NCI-H1092 (cell line): ENCODE measurements at places on chromosomes 5 and 9.

- DNase-seq: no peak
These were observed 77.5 kb downstream of the HSPA4 start for GRCh38 chr5:133129289-133129688.

DNA sequence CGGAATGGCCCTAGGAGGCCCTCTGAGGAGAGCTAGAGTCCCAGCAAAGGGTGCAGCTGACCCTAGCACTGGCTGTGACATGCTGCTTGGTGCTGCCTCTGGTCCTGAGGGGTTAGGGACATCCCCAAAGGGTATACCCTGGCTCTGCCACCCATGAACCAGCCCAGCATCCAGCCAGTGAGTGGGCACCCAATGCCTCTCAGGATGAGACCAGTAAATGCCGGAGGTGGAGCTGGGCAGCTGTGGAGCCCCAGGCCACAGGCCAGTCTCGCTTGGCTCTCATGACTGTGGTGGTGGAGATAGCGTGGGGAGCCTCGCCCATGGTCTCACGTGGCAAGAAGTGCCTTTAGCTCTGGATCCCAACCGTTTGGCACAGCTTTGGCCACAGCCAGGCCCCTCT lies 3.7 kb upstream of the CEL start:
- no peak for DNase-seq

DNA sequence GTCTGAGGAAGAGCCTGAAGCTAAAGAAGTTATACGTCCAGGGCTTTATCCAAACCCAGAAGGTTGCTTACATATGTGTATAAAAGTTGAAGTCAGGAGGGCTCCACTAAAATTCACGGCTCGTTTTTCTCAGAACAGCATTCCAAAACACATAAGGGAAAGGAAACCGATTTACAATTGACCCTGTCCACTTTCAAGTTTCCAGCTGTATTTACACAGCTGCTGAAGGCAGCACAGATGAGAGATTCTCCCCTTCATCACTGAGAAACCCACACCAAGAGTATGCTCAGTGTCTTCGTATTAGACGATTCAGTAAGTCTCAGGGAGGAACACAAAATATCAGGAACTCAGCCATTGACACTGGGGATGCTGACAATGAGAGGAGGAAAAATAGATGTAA lies 5.9 kb upstream of the NREP start:
- no peak for DNase-seq

GRCh38 chr5:132058646-132059042 lies 1.8 kb upstream of the IL3 start:
- DNase-seq: no peak

DNA sequence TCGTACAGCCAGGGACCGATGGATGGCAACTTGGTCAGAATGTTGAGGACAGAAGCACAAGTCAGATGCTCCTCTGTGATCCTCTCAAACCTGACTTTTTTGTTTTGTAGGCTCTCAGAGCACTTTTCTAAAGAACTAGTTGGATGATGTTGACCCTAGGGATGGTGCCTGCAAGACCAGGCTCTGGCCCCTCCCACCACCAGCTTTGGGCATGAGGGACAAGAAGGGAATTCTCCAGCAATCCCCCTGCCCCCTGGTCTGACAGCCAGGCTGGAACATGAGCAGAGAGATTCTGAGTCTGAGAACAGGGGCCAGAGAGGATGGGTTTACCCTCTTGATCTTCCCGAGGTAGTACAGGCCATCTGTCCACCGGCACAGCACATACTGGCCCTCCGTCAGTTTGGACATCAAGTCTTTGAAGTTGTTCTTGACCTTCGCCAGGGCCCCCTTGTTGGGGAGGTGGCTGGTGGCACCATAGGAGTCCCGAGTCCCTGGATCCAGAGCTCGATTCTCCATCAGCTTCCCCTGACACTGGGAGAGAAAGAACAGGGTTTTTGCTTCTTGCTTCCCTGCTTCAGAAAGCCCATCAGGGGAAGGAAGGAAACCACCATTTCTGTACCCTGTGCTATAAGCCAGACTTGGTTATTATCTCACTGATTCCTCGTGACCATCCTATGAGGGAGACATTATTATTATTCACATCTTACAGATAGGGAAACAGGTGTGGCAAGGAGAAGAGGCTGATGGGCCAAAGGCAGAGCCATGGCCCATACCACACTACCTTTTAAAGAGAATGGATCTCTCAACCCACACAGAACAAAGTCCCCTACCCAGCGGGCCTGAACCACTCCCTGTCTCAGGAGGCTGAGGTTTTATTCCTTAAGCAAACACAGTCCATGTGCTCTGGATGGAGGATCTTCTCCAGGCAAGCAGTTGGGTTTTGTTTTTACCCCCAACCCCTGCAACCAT lies 2.5 kb downstream of the PHF19 start:
- DNase-seq: no peak

DNA sequence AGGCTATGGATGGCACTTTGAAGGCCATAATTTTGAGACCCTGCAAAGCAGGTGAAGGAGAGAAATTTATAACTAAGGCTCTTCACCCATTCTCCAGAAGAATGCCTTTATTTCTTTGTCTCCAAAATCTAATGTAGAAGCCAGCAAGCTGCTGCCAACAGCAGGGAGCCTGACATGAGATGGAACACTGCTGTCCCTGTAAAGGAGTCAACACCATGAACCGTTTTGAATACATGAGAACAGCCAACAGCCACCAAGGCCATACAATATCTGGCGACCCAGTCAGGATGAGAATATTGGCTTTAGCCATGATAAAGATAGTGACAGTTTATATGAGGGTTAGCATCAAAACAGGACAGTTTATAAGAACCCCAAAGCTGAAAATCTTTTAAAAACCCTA lies 121.2 kb upstream of the LIFR start:
- DNase-seq: no peak

DNA sequence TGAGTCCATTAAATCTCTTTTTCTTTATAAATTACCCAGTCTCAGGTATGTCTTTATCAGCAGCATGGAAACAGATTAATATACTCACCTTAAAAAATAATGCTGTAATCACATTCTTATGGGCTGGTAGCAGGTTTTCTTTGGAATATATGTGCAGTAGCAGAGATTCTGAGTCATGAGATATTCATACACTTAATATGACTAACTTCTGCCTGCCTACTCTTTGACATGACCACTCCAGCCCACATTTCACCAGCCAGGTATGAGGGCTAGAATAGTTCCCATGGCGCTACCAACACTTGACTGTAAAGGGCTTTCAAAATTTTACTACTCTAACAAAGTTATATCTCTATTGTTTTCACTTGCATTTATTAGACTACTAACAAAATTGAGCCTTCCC lies 74.1 kb upstream of the GHR start:
- DNase-seq: no peak

DNA sequence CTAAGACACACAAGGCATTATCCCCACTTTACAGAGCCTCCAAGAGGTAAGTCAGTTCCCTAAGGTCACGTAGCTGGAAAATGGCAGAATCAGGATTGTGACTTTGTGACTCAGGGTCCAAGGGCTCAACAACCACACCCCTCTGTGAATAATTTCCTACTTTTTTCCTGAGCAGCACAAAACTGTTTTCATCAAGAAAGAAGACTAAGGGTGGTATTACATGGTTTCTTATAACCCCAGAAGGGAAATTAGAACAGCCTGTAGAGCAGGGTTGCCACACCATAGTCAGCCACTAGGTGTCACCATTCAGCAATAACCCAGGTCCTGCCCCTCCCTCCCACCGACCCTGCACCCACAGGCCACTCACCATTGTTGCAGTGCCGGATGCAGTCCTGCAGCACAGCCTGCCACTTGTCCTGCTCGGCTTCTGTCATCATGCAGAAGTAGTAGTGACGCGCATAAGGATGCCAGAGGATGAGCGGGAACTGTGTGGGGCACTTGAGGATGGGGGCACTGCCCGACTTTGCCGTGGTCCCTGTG lies 72.1 kb downstream of the LRSAM1 start:
- no peak for DNase-seq

DNA sequence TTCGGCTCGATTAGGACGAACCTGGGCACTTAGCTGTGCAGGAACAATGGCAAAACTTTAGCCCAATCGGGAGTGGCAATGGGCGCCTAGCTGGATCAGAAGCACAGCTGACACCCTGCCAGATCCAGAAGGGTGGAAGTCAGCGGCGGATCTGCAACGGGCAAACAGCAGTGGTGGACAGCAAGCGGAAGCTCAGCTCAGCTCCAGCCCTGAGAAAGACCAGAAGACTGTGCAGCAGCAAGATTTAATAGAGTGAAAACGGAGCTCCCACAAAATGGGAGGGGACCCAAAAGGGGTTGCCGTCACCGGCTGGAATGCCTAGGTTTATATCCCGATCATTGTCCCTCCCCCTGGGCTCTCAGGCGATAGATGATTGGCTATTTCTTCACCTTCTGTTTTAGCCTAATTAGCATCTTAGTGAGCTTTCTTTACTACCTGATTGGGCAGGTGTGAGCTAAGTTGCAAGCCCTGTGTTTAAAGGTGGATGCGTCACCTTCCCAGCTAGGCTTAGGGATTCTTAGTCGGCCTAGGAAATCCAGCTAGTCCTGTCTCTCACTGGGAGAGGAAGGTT lies 1237.9 kb downstream of the CDH12 start:
- DNase-seq: no peak

- DNase-seq: no peak
These were observed 75.7 kb downstream of the FBN2 start for GRCh38 chr5:128462330-128462729.
